ENCODE measurements at places on chromosomes 16 and 17.

DNA sequence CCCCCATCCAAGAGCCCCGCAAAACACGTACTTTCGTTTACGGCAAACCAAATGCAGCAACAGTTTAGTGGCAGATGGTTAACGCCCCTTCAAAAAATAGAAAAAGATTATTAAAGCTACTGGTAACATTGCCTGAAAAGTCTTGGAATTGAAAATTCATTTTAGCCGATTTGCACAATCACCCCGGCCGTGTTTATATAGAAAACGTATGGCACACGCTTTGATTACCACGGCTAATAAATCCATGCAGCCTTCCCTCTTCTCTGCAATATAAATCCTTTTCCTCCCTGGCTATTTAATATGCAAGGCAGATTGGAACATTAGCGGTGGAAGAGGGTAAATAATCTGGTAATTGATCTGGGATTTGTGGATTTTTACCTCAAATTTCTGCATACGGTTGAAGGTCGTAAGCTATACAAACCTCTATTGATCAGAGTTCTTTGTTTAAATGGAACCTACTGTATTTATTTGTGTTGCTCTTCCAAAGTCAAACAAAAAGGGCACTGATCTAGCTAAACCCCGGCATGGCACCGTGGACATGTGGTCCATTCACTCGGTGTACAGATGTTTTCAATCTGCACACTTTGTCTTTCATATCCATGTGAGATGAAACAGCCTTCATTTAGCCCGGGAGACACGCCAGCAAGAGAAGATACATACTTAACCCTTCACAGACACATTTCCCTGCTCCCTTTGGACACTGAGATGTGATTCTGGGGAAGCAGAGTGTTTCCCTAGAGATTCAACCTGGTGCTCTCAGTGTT is 238.1 kb upstream of the MAF start:
- H3K4me1 ChIP-seq, result no peaks in the 10 kb centered on the region
- no peak for DNase-seq
- H3K27me3 ChIP-seq, result no peaks in the 10 kb centered on the region

DNA sequence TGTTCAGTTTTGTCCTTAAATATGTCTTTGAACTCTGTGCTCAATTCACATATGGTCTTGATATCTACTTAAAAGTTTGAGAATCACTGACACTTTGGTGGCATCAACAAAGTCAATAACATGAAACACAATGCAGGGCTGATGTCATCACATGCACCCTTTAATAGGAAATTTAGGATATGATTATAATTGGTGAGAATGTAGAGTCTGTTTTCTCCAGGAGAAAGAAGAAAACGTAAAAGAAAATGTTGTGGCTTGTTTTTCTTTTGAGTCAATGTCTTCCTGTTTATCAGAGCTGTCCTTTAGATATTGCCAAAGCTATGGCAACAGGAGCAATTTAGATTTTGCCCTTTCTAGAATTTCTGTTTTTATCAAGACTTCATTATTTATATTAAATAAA is 396.9 kb downstream of the CDH13 start:
- no peaks in the 10 kb centered on the region for H3K4me1 ChIP-seq
- no peak overlapping the region for H3K27ac ChIP-seq
- DNase-seq, result no peak
- H3K27me3 ChIP-seq, result no peaks in the 10 kb centered on the region

DNA sequence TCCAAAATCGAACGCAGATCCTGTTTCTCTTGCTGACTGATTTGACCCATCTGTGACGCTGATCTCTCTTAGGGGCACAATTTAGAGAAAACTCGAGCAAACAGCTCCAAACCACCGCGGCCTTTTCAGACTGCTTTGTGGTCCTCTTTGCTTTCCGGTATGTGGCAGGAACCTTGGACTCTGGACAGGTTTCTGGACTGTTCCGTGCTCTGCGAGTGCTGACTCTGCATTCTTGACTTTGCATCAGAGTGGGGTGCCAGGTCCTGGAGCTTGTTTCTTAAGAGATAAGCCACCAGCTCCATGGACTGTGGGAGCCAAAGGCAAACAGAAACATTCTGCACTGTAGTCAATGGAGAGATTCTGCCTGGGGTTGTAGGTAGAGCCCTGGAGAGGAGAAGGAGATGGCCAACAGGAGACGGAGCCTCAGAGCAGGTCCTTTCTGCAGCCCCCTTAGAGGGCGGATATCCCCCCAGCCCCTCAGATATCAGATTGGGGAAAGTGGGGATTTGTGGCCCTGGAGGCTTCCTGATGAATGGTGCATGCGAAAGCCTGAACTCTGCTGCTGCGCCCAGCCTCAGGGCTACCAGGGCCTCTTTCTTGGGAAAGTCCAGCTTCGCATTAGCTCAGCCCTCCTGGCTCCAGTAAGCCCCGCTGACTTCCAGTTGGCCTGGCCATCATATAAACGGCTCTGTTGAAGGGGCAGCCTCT is 65.6 kb downstream of the WIPI1 start:
- no peaks in the 10 kb centered on the region for H3K36me3 ChIP-seq
- H3K4me3 ChIP-seq, result no peak overlapping the region
- H3K27ac ChIP-seq, result no peak overlapping the region
- DNase-seq, result no peak

DNA sequence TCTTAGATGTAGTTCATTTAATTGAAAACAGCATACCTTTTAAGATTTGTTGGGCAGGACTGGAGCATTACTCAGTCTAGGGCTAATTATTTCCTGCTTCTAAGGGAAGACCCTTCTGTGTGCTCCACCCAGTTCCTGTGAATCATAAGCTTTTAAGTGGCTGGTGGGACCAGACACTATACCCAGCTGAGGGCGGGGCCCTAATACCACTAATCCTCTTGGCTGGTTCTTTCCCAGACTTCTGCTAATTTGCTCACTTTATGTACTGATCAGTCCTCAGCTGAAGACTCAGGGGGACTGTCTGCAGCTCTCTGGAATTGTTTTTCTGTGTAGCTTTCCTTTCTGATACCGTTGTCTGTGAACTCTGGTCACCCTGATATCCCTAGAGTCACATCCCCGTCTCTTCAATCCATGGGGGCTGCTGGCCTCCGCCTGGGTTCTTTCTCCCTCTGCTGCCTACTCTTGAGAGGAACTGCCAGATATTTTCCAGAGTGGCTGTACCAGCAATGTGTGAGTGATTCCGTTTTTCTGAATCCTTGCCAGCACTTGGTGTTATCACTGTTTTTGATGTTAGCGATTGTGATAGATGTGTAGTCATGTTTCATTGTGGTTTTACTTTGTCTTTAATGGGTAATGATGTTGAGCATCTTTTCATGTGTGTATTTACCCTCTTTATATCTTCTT is 35.1 kb downstream of the MFSD11 start:
- no peaks in the 10 kb centered on the region for H3K4me1 ChIP-seq
- H3K36me3 ChIP-seq, result peaks cover 14% of the 10 kb centered on the region
- H3K27ac ChIP-seq, result no peak overlapping the region
- no peaks in the 10 kb centered on the region for H3K27me3 ChIP-seq
- peak; percentile 54 for DNase-seq

GRCh38 chr16:11976850-11977375 is 379 bp downstream of the SNX29 start:
- no peaks in the 10 kb centered on the region for H3K27me3 ChIP-seq
- no peaks in the 10 kb centered on the region for H3K4me1 ChIP-seq
- no peak for DNase-seq
- H3K27ac ChIP-seq, result peak overlapping the region; percentile 13
- H3K4me3 ChIP-seq, result peak overlapping the region; percentile 94
- no peaks in the 10 kb centered on the region for H3K36me3 ChIP-seq

GRCh38 chr16:69934751-69935150 is 16.4 kb upstream of the CLEC18A start:
- DNase-seq, result no peak
- peak overlapping the region; percentile 90 for H3K27ac ChIP-seq

DNA sequence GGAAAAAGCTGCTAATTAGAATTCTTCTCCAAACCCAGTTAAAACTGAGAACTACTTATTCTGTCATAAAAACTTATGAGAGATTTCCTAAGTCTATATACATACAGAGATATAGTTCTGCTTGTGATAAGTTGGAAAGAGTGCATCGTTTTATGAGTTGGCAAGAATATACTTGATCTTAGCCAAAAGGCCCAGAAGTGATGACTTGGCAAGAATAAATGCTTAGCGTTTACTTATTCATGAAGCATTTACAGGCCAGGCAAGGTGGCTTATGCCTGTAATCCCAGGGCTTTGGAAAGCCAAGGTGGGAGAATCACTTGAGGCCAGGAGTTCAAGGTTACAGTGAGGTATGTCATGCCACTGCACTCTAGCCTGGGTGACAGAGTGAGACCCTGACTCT is 81.7 kb downstream of the CYB561 start:
- no peak for DNase-seq
- H3K27me3 ChIP-seq, result no peaks in the 10 kb centered on the region
- no peak overlapping the region for H3K27ac ChIP-seq

- no peak for DNase-seq
- H3K4me3 ChIP-seq, result no peak overlapping the region
- no peak overlapping the region for H3K27ac ChIP-seq
- peaks cover 2% of the 10 kb centered on the region for H3K27me3 ChIP-seq
- no peaks in the 10 kb centered on the region for H3K4me1 ChIP-seq
- no peaks in the 10 kb centered on the region for H3K36me3 ChIP-seq
These were observed 62.2 kb downstream of the DHRS7C start for GRCh38 chr17:9729034-9729650.

- H3K27ac ChIP-seq, result no peak overlapping the region
- H3K36me3 ChIP-seq, result no peaks in the 10 kb centered on the region
- no peak overlapping the region for H3K4me3 ChIP-seq
These were observed 66.1 kb downstream of the SREBF1 start for GRCh38 chr17:17770632-17771044.

DNA sequence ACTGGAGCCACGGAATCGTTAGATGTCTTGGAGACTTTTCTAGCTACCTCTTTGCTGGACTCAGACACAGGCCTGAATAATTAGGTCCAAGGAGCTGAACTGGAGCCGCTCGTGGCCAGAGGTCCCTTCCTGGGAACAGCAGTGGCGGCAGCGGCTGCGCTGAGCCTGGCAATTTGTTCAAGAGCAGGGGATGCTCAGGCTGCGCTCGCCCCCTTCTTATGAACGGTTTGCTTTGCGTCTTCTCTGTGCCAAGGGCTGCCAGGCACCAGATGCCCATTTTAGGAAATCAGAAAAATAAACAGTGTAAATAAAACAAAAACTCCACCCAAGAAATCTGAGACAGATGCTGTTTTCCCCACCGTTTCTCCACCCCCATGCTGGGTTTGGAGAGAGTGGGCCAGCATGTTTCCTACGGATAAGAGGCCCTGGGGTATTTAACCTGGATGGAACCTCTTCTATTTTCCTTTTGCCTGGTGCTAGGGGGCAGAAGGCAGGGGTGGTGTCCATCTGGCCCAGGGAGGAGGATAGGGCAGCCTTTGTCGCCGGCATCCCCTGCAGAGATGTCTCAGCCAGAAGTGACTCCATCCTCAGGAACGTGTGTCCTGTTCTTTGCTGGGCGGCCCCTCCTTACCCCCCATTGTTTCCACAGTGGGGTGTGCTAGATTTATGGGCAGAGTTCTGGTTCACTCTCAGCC is 163.4 kb downstream of the SEC14L1 start:
- no peaks in the 10 kb centered on the region for H3K36me3 ChIP-seq
- H3K4me3 ChIP-seq, result no peak overlapping the region
- no peaks in the 10 kb centered on the region for H3K4me1 ChIP-seq
- no peak overlapping the region for H3K27ac ChIP-seq

- no peak for DNase-seq
- no peak overlapping the region for H3K27ac ChIP-seq
- no peak overlapping the region for H3K4me3 ChIP-seq
- no peaks in the 10 kb centered on the region for H3K36me3 ChIP-seq
- H3K4me1 ChIP-seq, result no peaks in the 10 kb centered on the region
- no peaks in the 10 kb centered on the region for H3K27me3 ChIP-seq
These were observed 252.3 kb downstream of the TOX3 start for GRCh38 chr16:52294660-52295059.

GRCh38 chr17:39939588-39940419 is 12.3 kb downstream of the LRRC3C start:
- no peaks in the 10 kb centered on the region for H3K36me3 ChIP-seq
- H3K4me3 ChIP-seq, result no peak overlapping the region
- H3K4me1 ChIP-seq, result no peaks in the 10 kb centered on the region

- H3K4me3 ChIP-seq, result no peak overlapping the region
- no peaks in the 10 kb centered on the region for H3K27me3 ChIP-seq
- peaks cover 5% of the 10 kb centered on the region for H3K4me1 ChIP-seq
- no peaks in the 10 kb centered on the region for H3K36me3 ChIP-seq
These were observed 86.8 kb downstream of the CDYL2 start for GRCh38 chr16:80717611-80718010.

DNA sequence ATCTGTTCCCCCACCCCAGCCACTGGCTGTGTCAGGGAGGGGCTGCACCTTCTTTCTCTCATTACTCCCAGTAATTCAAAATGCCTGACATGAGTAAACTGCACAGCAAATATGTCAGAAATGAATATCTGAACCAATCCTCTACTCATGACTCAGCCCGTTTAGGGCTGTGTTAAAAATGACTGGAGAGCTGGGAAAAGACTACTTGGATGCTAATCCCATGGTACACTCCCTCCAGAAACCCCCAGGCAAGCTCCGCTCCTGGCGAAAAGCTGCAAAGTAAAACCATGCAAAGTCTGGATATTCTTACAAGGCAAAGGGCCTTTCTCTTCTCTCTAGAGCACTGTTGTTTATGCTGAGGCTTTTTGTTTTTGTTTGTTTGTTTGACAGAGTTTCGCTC is 448.1 kb upstream of the DYNLRB2 start:
- no peak overlapping the region for H3K27ac ChIP-seq
- no peaks in the 10 kb centered on the region for H3K4me1 ChIP-seq
- no peak for DNase-seq
- H3K36me3 ChIP-seq, result no peaks in the 10 kb centered on the region

DNA sequence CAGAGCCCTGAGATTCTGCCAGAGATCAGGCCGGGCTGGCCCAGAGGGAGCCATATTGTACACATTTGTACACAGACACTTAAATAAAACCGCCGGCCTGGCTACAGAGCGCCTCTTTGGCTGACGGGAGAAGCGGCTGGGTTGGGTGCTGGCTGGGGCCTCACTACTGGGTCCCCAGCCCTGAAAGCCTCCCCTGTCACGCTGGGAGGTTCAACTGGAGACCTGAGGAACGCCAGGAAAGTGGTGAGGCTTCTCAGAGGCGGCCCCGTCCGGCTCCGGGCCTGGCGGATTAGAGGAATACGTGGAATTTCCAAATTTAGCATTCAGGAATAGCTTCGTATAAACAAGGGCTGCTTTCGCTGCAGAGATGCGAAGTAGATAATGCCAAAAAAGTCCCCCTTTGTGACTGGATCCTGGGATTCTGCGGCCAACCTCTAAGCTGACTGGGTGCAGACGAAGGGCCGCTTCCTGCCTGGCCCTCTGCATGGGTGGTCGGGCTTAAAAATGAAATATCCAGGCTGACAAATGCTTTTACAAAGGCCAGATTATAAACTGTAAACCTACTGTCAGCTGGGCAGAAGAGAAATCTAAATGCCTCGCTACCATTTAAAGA is 252.4 kb downstream of the IRF8 start:
- no peaks in the 10 kb centered on the region for H3K27me3 ChIP-seq
- H3K36me3 ChIP-seq, result no peaks in the 10 kb centered on the region
- H3K4me1 ChIP-seq, result no peaks in the 10 kb centered on the region
- no peak for DNase-seq
